SJSA1 (cell line): ENCODE measurements at places on chromosomes 4 and X. TPM values are rescaled to one million over a fixed set of nuclear protein-coding genes. Genes with fewer than 3 reads are reported as not detected.

AVPR2 gene
- not detected in 2 replicates for total RNA-seq

EMCN gene
- total RNA-seq: not detected in 2 replicates

FGB gene
- not detected in 2 replicates for total RNA-seq

SLC6A8 gene
- total RNA-seq: 0.66 and 2.7 TPM in 2 replicates

ANXA3 gene
- total RNA-seq: 87.5 and 125 TPM in 2 replicates

RAI2 gene
- total RNA-seq: 0.13 TPM in 1 of 2 replicates, not detected in the other

NSUN7 gene
- not detected in 2 replicates for total RNA-seq

AKAP14 gene
- not detected in 2 replicates for total RNA-seq

ZFYVE28 gene
- 0.11 TPM in 1 of 2 replicates, not detected in the other for total RNA-seq

GAB1 gene
- 2.3 and 7.8 TPM in 2 replicates for total RNA-seq

DNA sequence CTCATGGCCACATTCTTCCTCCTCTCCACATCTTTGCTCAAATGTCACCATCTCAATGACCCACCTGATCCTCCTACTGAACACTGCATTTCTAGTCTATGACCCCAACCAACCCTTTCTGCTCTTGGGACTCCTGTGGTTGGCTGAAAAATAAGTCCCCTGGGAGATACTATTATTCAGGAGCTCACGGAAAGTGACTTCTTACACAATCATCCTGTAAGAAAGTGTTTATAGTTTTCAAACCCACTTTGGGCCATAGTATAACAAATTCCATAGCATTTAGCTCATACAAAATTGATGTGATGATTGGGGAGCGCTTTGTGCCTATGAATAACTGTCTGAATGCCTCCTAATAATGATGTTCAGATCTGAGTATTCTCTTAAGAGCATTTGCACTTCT is 161.4 kb upstream of the HS3ST1 start:
- no peak for DNase-seq

DNA sequence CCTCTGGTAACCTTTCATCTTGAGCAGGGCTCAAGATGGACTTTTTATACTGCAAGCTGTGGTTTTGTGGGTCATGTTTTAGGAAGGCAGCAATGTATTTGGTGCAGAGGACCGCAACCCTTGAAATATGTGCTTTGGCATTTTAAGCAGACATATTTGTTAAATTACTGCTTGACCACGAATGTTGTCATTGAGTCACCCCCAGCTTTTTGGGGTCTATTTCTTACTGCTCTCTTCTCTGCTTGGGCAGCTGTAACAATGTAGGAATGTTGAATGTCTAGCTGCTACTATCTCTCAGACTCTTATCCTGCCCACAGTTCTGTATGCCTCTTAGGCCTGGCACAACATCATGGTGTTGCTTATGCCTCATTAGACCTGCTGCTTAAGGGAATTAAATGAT is 6.0 kb downstream of the RBPJ start:
- peak; percentile 65 for DNase-seq

GRCh38 chr4:40197879-40198689 is 1.3 kb downstream of the RHOH start:
- DNase-seq: no peak

GRCh38 chr4:24094726-24095125 is 204.9 kb upstream of the PPARGC1A start:
- DNase-seq: no peak

- DNase-seq: no peak
Observed at GRCh38 chr4:3802571-3803474, 36.6 kb downstream of the ADRA2C start.

DNA sequence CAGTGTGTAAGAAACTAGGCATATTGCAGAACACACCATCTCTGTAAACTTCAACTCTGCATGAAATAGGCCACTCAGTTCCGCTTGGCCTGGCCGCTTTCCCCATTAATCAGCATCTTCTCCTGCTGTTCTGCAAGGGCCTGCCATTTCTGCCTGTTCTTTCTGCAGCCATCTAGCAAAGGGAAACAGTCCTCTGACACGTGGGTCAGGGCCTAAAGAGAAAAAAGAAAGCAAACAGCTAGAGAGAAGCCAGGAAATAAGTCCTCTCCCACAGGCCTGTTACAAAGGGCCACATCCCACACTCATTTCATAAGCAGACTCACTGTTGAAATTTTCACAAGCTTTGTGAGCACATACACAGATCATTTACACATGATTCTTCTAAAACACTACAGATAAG is 130.1 kb downstream of the PDE5A start:
- DNase-seq: no peak

DNA sequence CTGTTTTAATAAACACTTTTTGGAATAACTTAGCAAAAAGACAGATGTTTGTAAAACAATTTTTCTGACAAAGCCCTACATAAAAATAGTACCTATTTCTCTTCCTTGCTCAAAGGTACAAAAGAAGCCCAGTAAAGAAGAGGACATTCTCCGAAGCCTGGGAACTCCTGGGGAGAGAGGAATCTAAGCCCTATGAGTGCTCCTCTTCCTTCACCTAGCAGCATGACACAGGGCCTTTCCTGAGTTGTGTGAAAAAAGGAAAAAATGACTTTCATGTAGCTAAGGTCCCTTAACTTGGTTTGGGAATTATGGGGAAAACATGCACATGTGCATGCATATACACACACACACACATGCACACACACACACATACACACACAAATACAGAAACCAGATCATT is 586.9 kb downstream of the TMA16 start:
- no peak for DNase-seq

DNA sequence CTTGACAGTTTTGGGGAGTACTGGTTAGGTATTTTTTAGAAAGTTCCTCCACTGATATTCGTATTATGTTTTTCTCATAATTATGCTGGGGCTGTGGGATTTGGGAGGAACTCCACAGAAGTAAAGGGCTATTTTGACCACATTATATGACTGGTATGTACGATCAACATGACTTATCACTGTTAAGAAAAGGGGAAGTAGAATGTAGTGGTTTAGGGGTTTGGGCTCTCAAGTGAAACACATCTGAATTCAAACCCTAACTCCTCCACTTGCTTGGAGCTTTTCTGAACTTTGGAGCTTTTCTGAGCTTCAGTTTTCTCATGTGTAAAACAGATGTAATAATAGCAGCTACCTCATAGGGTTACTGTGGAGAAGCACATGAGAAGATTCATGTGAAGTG is 96.4 kb upstream of the C1GALT1C1 start:
- DNase-seq: no peak

GRCh38 chrX:153967536-153968224 is 3.9 kb downstream of the HCFC1 start:
- DNase-seq: no peak

DNA sequence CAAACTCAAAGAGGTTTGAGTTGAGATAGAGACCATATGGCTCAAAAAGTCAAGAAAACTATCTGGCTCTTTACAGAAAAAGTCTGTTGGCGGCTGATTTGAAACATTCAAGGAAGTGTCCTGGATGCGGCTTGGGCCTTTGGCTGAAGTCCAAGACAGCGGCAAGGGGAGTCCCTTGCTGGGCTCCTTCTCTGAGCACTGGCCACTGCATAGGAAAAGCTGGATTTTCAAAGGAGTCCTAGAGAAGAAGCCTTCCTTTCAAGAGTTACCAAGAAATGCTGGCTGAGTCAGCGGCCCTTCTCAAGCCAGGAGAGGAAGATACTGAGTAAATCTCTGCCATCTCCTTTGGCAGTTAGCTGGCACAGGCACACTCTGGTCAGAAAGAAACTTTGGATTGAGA is 12.1 kb downstream of the APLN start:
- DNase-seq: no peak

DNA sequence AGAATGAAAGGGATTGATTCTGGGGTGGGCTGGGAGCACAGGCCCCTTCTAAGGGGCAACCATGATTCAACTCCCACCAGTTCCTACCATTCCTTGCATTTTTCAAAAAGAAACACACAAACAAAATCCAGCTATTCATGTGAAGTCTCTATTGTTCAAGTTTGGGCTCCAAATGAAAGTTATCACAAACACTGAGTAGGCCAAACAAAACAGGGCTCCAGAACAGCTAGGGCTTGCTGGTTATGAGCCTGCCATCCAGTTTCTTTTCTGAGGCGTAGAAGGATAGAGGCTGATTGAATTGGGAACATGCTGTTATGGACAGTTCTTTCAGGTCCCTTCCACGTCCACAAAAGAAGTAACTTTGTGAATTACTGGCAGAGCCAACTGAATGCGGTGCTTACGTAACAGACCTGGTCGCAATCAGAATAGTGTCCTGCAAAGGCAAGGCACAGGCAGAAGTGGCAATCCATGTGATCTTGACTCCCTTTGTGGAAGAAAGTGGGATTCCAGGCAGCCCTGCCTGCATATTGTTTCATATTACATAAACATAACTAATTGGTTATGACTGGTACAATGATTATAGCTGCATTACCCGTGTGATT is 244.5 kb downstream of the SCFD2 start:
- DNase-seq: peak; percentile 51

DNA sequence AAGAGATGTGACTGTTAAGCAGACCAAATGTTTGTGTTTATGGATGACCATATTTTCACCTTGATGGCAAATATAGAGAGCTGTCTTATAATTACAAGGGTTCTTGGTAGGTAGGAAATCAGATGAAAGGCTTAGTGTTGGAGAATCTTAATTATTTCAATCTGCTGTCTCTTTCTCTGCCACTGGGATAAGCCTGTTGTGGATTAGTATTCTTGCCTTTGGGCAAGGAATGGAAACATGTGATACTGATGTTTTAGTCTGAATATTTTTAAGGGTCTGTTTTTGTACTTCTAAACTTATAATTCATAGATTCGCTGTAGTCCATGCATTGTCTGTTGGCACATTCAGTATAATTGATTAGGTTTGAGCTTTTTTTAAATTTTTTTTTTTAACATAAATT is 23.7 kb upstream of the NUDT6 start:
- no peak for DNase-seq

GRCh38 chrX:84047339-84047738 is 140.7 kb downstream of the RPS6KA6 start:
- no peak for DNase-seq

DNA sequence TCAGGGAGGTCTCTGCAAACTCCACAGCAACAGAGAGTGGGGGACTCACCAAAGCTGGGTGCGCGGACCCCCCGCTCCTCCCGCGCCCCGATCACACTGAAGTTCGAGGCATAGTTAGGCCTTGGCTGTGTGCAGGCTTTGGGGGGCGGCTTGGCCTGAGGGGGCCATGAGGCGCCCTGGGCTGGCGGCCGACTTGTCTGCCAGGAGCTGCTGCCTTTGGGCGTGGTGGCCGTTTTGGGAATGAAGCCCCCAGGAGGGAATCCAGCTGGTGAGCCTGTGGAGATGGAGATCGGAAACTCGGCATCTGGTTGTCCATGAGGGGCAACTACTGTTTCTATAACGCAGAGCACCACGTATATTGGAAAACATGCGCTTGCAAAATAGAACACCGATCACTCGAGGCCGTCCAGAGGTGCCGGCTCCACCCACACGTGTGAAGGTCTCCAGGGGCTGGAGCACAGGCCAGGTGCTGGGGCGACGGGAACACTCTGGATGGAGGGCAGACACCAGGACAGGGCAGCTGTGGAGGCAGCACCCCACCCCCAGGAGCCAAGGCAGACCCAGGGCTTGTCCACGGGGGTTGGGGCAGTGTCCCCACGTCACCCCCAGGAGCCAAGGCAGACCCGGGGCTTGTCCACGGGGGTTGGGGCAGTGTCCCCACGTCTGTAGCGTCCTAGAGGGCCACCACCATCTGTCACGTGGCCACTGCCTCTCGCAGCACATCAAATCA is 25.9 kb upstream of the CPLX1 start:
- DNase-seq: no peak

DNA sequence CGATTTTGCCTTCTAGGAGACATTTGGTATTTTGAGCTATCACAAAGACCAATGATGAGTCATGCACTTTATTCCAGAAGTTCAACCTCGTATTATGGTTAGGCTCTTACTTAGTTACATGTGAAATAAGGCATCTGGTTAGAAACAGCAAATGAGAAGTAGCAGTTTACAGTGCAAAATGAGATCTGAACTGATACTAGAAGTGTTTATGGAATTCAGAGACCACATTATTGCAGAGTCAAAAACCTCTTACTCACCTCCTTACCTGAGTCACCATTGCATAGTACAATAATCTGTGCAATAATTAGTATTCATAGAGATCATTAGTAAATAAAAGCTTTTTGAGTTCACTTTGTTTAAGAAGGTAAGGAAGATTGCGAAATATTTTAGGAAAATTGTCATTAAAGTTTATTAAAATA is 38.7 kb downstream of the SEC24B start:
- DNase-seq: no peak

- no peak for DNase-seq
Observed at GRCh38 chrX:119186763-119187162, 49.3 kb upstream of the PGRMC1 start.

GRCh38 chr4:148286012-148286411 is 156.2 kb downstream of the NR3C2 start:
- DNase-seq: no peak

DNA sequence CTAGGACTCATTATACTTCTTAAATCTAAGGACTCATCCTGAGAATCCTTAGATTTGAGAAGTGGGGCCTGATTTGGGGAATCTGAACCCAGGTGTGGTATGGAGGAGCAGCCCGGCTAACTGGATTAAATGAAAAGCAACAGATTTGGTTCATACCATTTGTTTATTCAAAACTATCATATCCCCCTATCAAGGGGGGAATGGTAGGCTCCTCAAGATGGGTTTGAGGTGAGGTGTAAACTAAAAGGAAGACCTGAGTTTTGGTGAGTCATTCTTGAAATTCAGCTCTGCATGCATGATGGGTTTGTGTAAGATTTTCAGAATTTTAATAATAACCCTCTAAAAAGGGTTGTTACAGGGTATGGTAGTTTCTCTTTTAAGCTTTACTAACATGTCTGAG is 53.4 kb downstream of the CASP6 start:
- DNase-seq: no peak

GRCh38 chrX:133850399-133850798 is 135.0 kb downstream of the GPC3 start:
- DNase-seq: no peak

DNA sequence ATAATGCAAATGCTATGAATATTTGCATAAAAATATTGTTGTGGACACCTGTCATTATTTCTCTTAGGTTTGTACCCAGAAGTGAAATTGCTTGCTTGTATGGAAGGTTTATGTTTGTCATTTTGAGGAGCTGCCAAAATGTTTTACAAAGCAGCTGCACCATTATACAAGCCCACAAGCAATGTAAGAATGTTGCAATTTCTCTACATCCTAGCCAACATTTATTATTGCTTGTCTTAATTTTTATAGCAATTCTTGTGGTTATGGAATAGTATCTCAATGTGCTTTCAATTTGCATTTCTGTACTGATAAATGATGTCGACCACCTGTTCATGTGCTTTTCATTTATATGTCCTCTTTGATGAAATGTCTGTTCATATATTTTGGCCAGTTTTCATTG is 18.7 kb upstream of the RBMX start:
- DNase-seq: no peak

DNA sequence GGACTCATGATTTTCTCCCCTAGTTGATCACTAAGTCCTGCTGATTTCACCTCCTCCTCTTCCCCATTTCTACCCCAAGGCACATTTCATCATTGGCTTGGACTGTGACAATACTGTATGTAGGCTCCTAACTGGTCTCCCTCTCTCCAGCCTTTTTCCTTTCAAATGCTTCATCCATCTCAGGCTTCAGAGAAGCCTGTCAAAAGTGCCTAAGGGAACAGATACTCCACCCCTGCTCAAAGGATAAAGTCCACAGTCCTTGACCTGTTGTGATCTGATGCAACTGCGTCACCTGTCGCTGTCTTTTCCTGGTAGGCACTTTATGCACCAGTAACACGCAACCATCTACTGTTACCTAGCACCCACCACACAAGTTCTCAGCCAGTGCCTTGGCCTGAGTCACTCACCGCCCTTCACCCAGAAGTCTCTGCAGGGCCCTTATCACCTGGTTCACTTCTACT is 12.8 kb downstream of the SCARB2 start:
- no peak for DNase-seq

GRCh38 chrX:1554469-1555210 is 17.7 kb upstream of the P2RY8 start:
- peak; percentile 14 for DNase-seq

- DNase-seq: no peak
Observed at GRCh38 chr4:94744850-94745249, 12.9 kb upstream of the BMPR1B start.
